ENCODE measurements at places on chromosomes 2 and 18. TPM values are rescaled to one million over a fixed set of nuclear protein-coding genes. Genes with fewer than 3 reads are reported as not detected.

Gene KCNK3
- total RNA-seq: 1.1 TPM

Gene IL36G
- total RNA-seq: not detected

Gene CPO
- total RNA-seq: not detected

Gene CEBPZ
- 62.3 TPM for total RNA-seq

Gene CD207
- total RNA-seq: not detected

Gene FAP
- total RNA-seq: 0.16 TPM

Gene CD302
- total RNA-seq: 2.0 TPM

Gene C2orf15
- 0.73 TPM for total RNA-seq

Gene HJURP
- 76.7 TPM for total RNA-seq
